ENCODE measurements at places on chromosomes 6 and 20.

GRCh38 chr6:4571011-4571410 lies 205.2 kb upstream of the CDYL start:
- no peak for DNase-seq

DNA sequence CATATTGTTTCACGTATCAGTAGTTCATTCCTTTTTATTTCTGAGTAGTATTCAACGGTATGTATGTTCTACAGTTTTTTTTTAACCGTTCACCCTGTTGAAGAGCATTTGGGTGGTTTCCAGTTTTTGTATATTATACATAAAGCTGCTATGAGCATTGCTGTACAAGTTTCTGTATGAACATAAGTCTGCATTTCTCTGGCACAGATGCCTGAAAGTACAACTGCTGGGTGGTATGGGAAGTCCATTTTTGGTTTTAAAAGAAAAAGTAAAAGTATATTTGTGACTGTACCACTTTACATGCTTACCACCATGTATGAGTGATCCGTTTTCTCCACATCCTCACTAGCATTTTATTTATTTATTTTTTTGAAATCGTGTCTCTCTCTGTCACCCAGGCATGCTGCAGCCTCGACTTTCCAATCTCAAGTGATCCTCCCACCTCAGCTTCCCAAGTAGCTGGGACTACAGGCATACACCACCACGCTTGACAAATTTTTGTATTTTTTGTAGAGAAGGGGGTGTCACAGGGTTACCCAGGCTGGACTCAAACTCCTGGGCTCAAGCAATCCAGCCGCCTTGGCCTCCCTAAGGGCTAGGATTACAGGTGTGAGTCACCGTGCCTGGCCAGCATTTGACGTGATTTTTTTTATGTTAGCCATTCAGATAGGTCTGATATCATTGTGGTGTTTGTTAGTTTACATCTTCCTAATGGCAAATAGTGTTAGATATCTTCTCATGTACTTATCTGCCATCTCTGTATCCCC lies 11.0 kb upstream of the SIM1 start:
- no peak for DNase-seq

- DNase-seq, result no peak
Observed at GRCh38 chr6:168640768-168641167, 199.8 kb downstream of the SMOC2 start.

DNA sequence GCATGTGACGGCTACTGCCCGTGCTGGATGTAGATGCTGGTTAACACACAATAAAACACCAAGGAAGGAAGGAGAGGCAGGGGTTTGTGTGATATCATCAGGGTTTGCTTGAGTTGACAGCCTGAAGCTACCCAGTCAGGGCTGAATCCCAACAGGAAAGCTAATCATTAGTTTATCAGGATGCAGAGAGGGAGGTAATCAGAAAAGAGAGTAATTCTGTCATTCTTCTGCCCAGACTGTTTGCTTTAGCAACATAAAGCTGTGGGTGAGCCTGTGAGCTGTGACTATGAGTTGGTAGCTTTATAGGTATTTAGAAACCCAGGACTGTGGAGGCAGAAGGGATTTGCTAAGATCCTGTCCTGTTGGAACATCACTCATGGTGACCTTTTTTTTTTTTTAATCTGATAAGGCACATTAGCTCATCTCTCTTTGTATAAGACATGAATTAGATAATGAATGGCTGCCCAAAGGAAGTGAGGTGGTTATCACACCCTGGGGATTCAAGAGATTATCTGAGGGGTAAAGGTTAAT lies 79.3 kb downstream of the CAP2 start:
- no peak for DNase-seq

Measured in left lung (tissue), 14 donors.